GM12878 (cell line): ENCODE measurements at places on chromosomes 6 and 20. TPM values are rescaled to one million over a fixed set of nuclear protein-coding genes. Genes with fewer than 3 reads are reported as not detected.

Gene HUS1B
- total RNA-seq: 0.45 and 1.3 TPM in 2 replicates

- no peak for DNase-seq
Observed at GRCh38 chr20:4883546-4883945, 117.8 kb downstream of the SLC23A2 start.

DNA sequence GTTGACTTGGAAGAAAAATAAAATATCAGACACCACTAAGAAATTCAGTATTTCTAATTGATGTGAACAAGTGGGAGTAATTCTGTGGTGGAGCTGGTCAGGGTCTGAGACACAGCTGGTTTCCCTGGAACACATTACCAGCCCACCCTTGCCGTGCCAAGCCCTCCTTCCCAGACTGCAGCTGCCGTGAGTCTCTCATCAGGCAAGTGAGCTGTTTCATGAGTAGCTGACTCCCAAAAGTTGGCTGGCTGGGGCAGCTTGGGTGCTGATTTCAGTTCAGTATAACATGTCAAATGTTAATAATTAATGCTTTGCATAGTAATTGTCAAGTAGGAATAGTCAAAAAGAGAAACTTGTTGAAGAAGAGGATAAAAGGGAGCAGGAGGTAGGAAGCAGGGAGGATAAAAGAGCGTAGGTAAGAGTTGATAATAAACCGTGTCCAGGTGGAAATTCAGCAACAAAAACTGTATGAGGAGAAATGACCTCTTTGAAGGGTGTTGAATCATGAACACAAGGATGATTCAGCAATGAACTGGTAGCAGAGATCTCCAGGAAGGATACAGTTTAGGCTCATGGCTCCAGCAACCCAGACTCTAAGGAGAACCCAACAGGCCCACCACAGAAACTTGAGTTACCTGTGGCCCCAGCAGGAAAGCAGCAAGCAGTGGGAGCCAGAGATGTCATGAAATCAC is 110.9 kb upstream of the SSTR4 start:
- no peak for DNase-seq

- DNase-seq: no peak
Observed at GRCh38 chr6:134049176-134049575, 3.2 kb downstream of the SLC2A12 start.

Gene HRH3
- total RNA-seq: not detected in 2 replicates

Gene PM20D2
- total RNA-seq: 14.2 and 14.9 TPM in 2 replicates

GRCh38 chr6:3888153-3888957 is 39.2 kb downstream of the FAM50B start:
- DNase-seq: no peak

DNA sequence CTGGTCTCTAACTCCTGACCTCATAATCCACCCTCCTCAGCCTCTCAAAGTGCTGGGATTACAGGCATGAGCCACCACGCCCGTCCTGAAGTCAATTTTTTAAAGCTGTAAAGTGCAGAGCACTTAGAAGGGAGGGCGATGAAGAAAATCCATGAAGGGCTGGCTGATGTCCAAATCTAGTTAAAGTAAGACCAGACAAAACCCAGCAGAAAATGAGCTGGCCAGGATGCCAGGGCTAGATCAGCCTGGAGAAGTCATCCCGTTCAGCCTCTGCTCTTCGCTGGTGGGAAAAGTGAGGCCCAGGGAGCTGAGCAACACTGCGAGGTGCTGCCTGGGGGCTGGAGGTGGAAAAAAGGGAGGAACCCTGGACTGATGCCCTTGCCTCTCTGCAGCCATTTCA is 3.1 kb downstream of the BPIFB4 start:
- DNase-seq: no peak

GRCh38 chr6:127690092-127690491 is 113.1 kb downstream of the C6orf58 start:
- DNase-seq: no peak

- no peak for DNase-seq
Observed at GRCh38 chr6:157683707-157684106, 139.3 kb upstream of the SNX9 start.

Gene MCM8
- 14.2 and 16.8 TPM in 2 replicates for total RNA-seq

DNA sequence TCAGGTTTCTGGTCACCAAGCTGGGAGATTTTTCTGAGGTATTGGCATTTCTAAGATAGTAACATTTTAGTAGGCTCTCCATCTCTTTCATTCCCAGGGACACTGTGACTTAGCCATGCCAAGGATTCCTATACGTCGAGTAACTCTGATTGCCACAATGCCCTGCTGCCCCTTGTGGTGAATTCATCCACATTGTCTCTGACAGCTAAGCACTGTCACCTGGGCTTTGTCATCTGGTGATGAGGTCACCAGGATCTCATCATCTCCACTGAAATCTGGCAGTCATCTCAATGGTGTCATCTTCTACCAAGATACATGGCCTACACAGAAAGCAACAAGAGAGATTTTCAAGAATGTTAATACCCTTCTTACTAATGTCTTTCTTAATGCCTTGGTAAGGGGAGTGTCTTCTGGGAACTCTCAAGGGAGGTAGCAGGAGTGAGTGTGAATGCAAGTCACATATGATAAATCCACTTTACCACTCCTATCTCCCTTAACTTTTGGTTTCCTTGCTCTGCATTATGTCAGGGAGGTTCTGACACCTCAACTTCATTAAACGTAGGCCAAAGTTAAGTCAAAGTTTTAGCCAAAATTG is 246.7 kb downstream of the CD109 start:
- DNase-seq: no peak

Gene PREX1
- total RNA-seq: 108 and 114 TPM in 2 replicates

DNA sequence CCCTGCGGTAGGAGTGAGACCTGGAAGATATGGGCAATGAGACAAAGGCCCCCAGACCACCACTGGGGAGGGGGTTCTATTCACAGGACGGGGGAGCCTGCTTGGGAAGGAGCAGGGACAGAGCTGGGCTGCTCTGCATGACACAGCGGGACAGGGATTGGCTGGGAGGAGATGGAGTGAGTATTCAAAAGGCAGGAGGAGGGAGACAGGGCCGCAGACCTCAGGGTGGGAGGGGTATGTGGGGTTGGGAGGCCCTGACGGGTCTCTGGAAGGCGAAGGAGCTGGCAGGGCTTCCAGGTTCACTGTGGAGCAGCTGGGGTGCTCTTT is 60.8 kb upstream of the RPS6KA2 start:
- no peak for DNase-seq

Gene PROKR2
- not detected in 2 replicates for total RNA-seq

GRCh38 chr6:34243901-34244884 is 4.6 kb downstream of the SMIM29 start:
- DNase-seq: no peak

DNA sequence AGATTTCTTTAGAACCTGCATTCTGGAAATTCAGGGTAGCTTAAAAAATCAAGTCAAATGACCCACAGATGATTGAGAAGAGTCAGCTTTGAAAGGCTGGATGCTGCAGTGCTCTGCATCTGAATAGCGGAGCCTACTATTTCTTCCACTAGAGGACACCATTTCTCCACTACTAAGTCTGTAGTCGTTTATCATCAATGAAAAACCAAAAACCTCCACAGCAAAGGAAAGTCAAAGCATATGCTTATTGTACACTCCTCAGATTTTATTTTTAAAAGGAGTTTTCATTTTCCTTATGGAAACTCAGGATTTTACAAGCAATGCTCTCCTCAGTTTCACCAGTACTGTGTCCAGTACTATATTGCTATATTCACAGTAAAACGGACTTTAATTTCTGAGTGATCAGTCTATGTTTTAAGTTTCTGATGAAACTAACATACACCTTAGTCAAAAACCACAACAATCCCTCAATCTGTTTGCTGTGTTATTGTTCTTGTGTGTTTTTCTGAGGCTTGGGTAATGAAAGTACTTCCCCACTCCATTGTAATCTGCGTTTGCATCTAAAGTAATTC is 50.5 kb upstream of the ENPP5 start:
- peak; percentile 48 for DNase-seq

Gene FAM209B
- 0.44 TPM in 1 of 2 replicates, not detected in the other for total RNA-seq

Gene ZNF334
- 1.2 and 1.7 TPM in 2 replicates for total RNA-seq

GRCh38 chr6:111478064-111478476 is 4.9 kb downstream of the REV3L start:
- DNase-seq: no peak

DNA sequence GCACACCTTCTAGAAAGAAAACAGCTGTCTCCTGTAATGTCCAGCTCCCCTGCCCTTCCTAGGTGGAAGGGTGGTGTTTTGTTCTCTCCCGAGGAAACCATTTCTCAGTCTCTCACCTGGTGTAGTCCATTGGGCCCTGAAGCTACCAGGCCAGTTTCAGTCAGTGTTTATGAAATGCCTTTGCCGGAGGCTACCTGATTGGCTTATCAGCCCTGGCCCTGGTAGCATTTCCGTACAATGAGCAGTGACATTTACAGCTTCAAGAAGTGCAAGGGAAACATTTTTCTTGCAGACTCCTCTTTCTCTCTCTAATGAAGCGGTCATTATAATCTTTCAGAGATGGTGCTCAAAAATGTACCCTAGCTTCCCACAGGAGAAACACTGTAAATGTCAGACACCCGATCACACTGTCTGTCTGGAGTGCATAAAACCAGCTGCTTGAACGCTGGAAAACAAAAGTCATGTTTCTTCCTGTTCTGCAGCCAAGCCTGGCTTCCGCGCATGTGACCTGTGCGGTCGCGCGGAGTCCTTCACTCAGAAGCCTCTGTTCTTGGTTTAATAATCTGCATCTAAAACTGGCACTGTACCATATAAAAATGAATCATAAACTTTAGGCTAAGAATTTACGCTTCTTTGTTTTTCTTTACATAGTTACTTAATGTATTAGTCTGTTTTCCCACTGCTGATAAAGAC is 28.4 kb upstream of the SAYSD1 start:
- DNase-seq: no peak

Gene CYP24A1
- total RNA-seq: 0.69 TPM in 1 of 2 replicates, not detected in the other

DNA sequence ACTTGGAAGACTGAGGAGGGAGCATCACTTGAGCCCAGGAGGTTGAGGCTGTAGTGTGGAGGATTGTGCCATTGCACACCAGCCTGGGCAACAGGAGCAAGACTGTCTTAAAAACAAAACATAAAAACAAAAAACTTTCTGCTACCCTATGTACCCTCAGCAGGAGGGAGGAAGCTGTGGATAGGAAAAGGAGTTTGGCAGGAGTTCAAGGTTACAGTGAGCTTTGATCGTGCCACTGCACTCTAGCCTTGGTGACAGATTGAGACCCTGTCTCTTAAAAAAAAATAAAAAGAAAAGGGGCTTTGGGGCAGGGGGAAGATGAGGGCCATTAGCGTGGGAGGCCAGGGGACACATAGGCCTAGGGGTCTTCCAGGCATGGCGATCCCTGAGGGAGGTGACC is 135.7 kb downstream of the DHX35 start:
- no peak for DNase-seq

GRCh38 chr6:44672086-44672485 is 284.6 kb downstream of the CDC5L start:
- DNase-seq: no peak

Gene TAP1
- total RNA-seq: 177 and 194 TPM in 2 replicates

Gene SLC17A9
- total RNA-seq: 60.2 and 74.1 TPM in 2 replicates

- DNase-seq: no peak
Observed at GRCh38 chr20:17657079-17657825, 24.8 kb downstream of the RRBP1 start.

GRCh38 chr6:54366667-54367327 is 58.6 kb downstream of the TINAG start:
- no peak for DNase-seq

DNA sequence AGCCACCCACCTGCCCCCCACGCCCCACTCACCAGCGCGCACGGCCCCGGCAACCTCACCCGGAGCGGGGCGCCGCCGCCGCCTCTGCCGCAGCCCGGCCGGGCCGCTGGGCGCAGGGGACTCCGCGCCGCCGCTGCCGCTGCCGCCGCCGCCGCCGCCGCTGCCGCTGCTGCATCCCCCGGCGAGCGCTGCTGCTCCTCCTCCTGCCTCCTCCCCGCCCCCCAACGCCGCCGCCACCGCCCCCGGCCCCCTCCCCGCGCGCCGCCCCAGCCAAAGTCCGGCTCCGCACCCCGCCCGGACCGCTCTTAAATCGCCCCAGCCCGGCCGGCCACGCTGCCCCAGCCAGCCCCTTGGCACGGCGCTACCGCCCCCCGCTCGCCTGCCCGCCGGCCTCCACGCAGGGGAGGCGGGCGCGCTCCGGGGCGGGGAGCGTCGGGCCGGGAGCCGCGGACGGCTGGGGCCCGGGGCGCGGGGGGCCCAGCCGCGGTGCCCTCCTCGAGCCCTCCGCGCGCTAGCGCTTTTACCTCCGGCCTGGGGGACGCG is at the start of gene SULF2:
Gene SULF2 (minus strand): TSS at position 171 of the 543 bp plus-strand sequence. CDS start 28,118 bp downstream, outside the sequence.
- no peak for DNase-seq

DNA sequence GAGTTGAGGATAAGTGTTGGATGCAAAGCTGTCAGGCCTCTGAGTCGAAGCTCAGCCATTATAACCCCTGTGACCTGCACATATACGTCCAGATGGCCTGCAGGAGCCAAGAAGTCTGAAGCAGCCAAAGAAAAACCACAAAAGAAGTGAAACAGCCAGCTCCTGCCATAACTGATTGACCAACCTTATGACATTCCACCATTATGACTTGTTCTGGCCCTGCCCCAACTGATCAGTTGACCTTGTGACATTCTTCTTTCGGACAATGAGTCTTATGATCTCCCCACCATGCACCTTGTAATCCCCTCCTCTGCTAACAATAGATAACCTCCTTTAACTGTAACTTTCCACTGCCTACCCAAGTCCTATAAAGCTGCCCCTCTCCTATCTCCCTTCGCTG is 133.7 kb upstream of the AGPAT4 start:
- DNase-seq: peak; percentile 23

DNA sequence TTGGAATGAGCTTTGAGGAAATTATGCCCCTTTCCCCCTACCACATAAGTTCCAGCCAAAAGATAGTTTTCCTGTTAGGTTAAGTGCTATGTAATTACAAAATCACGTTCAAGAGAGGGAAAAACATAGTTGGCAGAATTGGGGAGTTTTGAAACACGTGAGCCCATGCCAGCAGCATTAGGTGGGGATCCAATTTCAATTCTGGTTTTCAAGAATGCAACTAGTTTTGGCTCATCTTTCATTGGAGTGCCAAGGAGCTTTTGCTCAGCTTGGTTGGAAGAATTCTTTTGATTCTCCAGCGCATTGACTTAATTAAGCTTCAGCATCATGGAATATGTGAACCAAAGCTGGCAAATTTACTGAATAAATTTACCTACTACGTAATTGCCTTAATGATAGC is 95.9 kb downstream of the SAMD5 start:
- no peak for DNase-seq

Gene PRELID3B
- total RNA-seq: 86.1 and 96.0 TPM in 2 replicates

Gene GSTA2
- not detected in 2 replicates for total RNA-seq

- no peak for DNase-seq
Observed at GRCh38 chr20:25253606-25254275, 5.9 kb downstream of the PYGB start.

DNA sequence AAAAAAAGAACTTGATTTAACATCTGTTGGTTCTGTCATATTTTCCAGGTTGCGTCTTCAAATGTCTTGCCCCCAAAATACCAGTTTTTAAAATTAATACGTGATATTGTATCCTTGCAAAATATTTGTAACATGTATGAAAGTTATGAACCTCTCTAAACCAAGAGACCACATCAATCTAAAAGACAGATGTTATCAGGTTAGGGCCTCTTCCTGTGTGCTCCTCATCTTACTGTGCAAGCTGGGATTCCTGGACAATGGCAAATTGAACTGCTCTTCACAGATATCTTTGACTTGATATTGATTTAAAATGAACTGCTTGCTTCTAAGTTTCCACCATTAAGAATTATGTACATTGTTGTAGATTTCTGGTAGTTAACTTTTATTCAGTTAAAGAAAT is 9.6 kb downstream of the TMEM239 start:
- no peak for DNase-seq
